ENCODE measurements at places on chromosomes 7 and 10. TPM values are rescaled to one million over a fixed set of nuclear protein-coding genes. Genes with fewer than 3 reads are reported as not detected.

DNA sequence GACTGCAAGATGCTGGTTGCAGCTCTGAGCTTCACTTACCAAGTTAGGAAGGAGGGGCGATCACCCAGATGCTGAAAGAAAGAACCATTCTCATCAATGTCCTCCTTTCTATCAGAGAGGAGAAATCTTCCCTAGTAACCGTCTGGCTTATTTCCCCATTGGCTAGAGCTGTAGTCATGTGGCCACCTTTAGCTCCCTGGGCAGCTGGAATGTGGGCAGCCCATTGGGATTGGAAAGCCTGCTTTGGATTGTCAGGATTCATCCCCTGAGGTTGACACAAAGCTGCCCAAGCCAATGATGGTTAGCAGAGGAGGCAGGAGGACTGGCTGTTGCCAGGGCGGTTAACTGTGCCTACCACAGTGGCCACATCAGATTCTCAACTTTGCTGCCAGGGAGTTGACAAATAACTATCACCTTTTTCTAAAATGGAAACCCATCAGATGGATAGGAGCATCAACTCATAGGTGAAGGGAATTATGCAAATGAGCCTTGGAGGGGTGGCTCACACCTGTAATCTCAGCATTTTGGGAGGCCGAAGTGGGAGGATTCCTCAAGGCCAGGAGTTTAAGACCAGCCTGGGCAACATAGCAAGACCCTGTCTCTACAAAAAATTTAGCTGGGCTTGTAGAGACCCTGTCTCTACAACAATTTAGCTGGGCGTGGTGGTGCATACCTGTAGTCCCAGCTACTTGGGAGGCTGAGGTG, 206.4 kb upstream of the GALNT17 start:
- no peaks in the 10 kb centered on the region for H3K4me1 ChIP-seq
- no peaks in the 10 kb centered on the region for H3K36me3 ChIP-seq
- H3K27ac ChIP-seq, result no peak overlapping the region
- H3K27me3 ChIP-seq, result no peaks in the 10 kb centered on the region

The RADIL gene
- total RNA-seq, result 7.1 TPM

DNA sequence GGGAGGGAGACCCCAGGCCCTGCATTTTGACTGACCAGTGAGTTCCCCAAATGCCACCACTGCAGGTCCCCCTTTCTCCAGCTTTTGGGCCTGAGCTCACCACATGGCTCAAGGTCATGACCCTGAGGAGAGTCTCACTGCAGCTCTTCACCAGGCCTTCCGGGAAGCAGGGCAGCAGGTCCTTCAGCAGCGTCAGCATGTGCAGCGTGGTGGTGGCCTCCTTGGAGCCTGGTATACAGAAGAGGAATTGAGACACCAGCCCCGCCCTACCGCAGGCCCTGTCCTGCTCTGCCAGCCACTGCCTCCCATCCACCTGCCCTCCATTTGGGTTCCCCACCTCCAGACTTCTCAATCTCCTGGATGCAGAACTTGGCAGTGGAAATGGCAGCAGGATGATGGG, 13.0 kb downstream of the RRP12 start:
- H3K27ac ChIP-seq, result no peak overlapping the region
- no peaks in the 10 kb centered on the region for H3K27me3 ChIP-seq
- no peak overlapping the region for H3K4me3 ChIP-seq

The CFAP43 gene
- 8.2 TPM for total RNA-seq

GRCh38 chr7:45923290-45923689, 2.2 kb upstream of the IGFBP3 start:
- no peaks in the 10 kb centered on the region for H3K27me3 ChIP-seq
- no peak overlapping the region for H3K27ac ChIP-seq
- H3K4me3 ChIP-seq, result no peak overlapping the region
- DNase-seq, result peak; percentile 83
- H3K36me3 ChIP-seq, result no peaks in the 10 kb centered on the region

GRCh38 chr10:82692458-82692857, 817.5 kb downstream of the NRG3 start:
- H3K4me3 ChIP-seq, result no peak overlapping the region
- no peak for DNase-seq
- no peaks in the 10 kb centered on the region for H3K27me3 ChIP-seq
- H3K4me1 ChIP-seq, result no peaks in the 10 kb centered on the region

DNA sequence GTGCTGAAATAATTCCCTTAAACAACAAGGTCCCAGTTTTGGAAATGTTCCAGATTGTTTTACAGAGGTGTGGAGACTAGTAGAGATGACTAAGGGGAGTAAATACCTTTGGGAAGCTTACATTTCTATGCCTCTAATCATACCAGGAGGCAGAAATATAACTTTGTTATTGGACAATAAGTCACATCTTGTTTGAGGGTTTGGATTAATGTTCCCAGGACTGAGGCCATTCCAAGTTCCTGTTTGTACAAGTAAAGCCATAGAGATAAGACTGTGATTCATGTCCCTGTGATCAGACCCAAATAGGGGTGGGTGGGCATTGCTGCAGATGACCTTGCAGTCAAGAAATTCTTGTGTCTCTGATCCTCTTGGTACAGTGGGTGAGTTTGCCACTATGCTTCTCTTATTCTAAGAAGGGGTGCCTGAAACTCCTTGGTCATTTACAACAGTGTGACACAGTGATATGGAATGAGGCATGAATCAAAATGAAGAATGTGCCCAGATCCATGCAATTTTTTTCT, 508.3 kb downstream of the SORCS3 start:
- no peaks in the 10 kb centered on the region for H3K27me3 ChIP-seq
- H3K4me3 ChIP-seq, result no peak overlapping the region
- no peaks in the 10 kb centered on the region for H3K4me1 ChIP-seq
- H3K36me3 ChIP-seq, result no peaks in the 10 kb centered on the region
- DNase-seq, result no peak

GRCh38 chr7:31991846-31992245, 78.4 kb downstream of the PDE1C start:
- H3K36me3 ChIP-seq, result no peaks in the 10 kb centered on the region
- H3K4me3 ChIP-seq, result no peak overlapping the region
- no peaks in the 10 kb centered on the region for H3K4me1 ChIP-seq
- no peak for DNase-seq
- H3K27ac ChIP-seq, result no peak overlapping the region

The C7orf33 gene
- total RNA-seq, result not detected

DNA sequence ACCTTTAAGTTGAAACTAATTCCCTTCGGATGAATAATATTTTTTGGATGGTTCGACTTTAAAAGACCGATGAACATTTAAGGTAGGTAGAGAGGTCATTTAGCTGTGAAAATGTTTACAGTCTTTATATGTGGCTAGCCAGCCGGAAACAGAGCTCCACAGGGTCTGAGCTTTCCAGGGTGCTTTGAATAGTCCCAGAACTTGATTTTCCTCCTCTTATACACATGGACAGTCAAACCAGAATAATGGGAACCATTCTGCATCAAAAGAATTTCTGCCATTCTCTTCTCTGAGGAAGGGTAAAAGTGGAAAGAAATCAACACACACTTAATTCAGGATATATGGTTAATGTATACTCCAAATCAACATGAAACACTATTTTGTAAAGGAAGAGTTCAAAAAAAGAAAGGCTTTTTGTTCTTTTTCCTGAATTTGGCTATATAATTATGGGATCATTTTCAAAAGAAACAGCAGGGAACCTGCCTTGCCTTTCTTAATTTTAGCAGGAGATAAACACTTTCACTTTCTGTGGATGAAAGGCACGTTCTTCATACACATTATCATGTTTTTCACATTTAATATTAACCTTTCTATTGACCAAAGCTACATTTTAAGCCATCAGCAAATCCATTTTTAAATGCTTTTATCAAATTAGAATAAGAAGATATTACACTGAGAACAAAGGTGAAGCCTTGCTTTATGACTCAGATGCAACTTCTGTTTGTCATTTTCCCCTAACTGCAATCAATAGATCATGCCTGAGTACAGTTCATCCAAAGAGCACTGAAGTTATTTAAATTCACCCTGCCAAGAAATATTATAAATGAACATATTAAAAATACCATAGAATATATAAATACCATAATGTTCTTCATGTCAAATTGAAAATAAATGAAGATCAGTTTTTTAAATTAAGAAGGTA, 307.3 kb downstream of the THSD7A start:
- no peaks in the 10 kb centered on the region for H3K27me3 ChIP-seq
- H3K4me3 ChIP-seq, result no peak overlapping the region
- DNase-seq, result no peak
- H3K27ac ChIP-seq, result no peak overlapping the region
- H3K4me1 ChIP-seq, result no peaks in the 10 kb centered on the region

DNA sequence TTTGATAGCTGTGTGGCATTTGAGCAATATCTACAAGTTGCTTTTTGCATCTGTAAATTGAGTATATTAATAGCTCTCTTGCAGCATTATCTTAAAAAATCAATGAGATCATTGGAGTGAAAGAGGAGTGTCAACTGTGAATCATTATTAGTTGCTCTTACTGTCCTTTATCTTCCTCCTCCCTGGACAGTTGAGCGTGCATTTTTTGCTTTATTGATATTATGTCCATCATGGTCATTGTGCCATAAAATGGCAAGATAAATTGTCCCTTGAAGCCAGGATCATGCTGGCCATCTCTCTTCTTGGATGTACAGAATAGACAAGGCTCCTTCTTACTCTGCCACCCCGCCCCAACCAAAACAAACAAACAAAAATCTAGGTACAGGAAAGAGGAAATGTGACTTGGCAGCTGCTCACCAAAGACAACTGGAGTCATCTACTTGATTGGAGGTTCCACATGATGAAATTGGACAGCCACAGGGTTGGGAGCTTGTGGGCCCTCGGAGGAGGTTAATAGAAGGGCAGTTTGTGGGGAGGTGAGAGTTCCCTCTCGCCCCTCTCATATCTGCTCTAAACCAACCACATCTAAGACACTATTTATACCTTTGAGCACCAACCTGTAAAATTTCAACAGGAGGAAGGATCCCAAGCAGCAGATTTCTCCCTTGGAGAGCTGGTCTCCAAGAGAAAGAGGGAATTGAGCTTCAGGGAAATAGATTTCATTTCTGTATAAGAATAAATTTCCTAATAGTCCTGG, 252.7 kb downstream of the SKIDA1 start:
- no peak for DNase-seq
- no peaks in the 10 kb centered on the region for H3K4me1 ChIP-seq
- no peak overlapping the region for H3K4me3 ChIP-seq
- H3K27me3 ChIP-seq, result no peaks in the 10 kb centered on the region

The CAPZA2 gene
- 142 TPM for total RNA-seq

- H3K4me3 ChIP-seq, result no peak overlapping the region
- H3K4me1 ChIP-seq, result no peaks in the 10 kb centered on the region
- H3K27me3 ChIP-seq, result no peaks in the 10 kb centered on the region
- H3K27ac ChIP-seq, result no peak overlapping the region
- DNase-seq, result no peak
These were observed 317.5 kb downstream of the WDR11 start for GRCh38 chr10:121168545-121169216.

Data from thyroid gland (tissue), 4 donors.